ENCODE measurements at places on chromosomes 11 and 22. TPM values are rescaled to one million over a fixed set of nuclear protein-coding genes. Genes with fewer than 3 reads are reported as not detected.

Gene NAALAD2
- not detected for total RNA-seq

Gene PTPN5
- not detected for total RNA-seq

Gene JAML
- 90.4 TPM for total RNA-seq

Gene OR52H1
- 0.63 TPM for total RNA-seq

Gene PEX26
- 15.5 TPM for total RNA-seq

Gene ANKK1
- 0.31 TPM for total RNA-seq

Gene ACTN3
- total RNA-seq: not detected

Gene VPREB1
- total RNA-seq: not detected

Gene DNAJC4
- total RNA-seq: 13.1 TPM

Gene AHNAK
- total RNA-seq: 281 TPM

Gene NUP98
- 227 TPM for total RNA-seq

Gene UCP3
- 1.7 TPM for total RNA-seq

Gene LRRN4CL
- total RNA-seq: not detected

Gene NLRP6
- 9.7 TPM for total RNA-seq

Gene DGCR8
- 7.9 TPM for total RNA-seq

Gene DERL3
- total RNA-seq: 1.7 TPM

Gene KDM4D
- 0.42 TPM for total RNA-seq

Gene CCND1
- 1.3 TPM for total RNA-seq

Gene LPXN
- total RNA-seq: 50.8 TPM

Gene CLMP
- 0.10 TPM for total RNA-seq

Gene GUCY1A2
- total RNA-seq: under 0.01 TPM

Gene SERGEF
- total RNA-seq: 61.8 TPM

Gene OR8B3
- not detected for total RNA-seq

Gene INPP5J
- not detected for total RNA-seq

Gene BLID
- not detected for total RNA-seq

Gene BTG4
- total RNA-seq: not detected

Gene CARD16
- total RNA-seq: 78.7 TPM

Gene OR8A1
- total RNA-seq: not detected

Gene TBX1
- total RNA-seq: not detected

Gene CADM1
- 4.2 TPM for total RNA-seq

Gene LIF
- total RNA-seq: 4.2 TPM

Gene NLRP14
- under 0.01 TPM for total RNA-seq

Gene ZNF70
- 0.52 TPM for total RNA-seq

Gene DDX25
- 0.10 TPM for total RNA-seq

Gene AMOTL1
- total RNA-seq: 0.94 TPM

Gene CTSW
- 130 TPM for total RNA-seq

Gene CYP2D6
- 0.84 TPM for total RNA-seq

Gene MEI1
- 63.5 TPM for total RNA-seq

Gene DEUP1
- total RNA-seq: not detected

Gene DAGLA
- 0.94 TPM for total RNA-seq

Gene MS4A12
- total RNA-seq: not detected

Measured in mononuclear cell (primary cell).